Bronchus fibroblast of lung (primary cell): ENCODE measurements at places on chromosomes 4 and X. TPM values are rescaled to one million over a fixed set of nuclear protein-coding genes. Genes with fewer than 3 reads are reported as not detected.

MAGEA2B gene
- total RNA-seq, result not detected in 2 replicates

P2RY10 gene
- not detected in 2 replicates for total RNA-seq

BBS12 gene
- total RNA-seq, result 4.2 and 4.4 TPM in 2 replicates

SERPINA7 gene
- total RNA-seq, result not detected in 2 replicates

ARHGAP24 gene
- total RNA-seq, result 8.1 and 8.8 TPM in 2 replicates

GYPB gene
- total RNA-seq, result not detected in 2 replicates

LDOC1 gene
- 17.0 and 18.3 TPM in 2 replicates for total RNA-seq

THOC2 gene
- 17.4 and 26.1 TPM in 2 replicates for total RNA-seq

GABRB1 gene
- 0.45 and 0.50 TPM in 2 replicates for total RNA-seq

TRIM60 gene
- total RNA-seq, result not detected in 2 replicates

PRR27 gene
- not detected in 2 replicates for total RNA-seq

ARR3 gene
- not detected in 2 replicates for total RNA-seq

S100G gene
- not detected in 2 replicates for total RNA-seq

TMEM31 gene
- not detected in 2 replicates for total RNA-seq

CCNB3 gene
- total RNA-seq, result under 0.01 TPM in 2 replicates

MAGEB1 gene
- total RNA-seq, result not detected in 2 replicates
